ENCODE measurements at places on chromosomes 1 and 21. TPM values are rescaled to one million over a fixed set of nuclear protein-coding genes. Genes with fewer than 3 reads are reported as not detected.

Gene ATP5PO
- 190 TPM for total RNA-seq

Gene NGF
- total RNA-seq = not detected

Gene PRELP
- not detected for total RNA-seq

Gene RGS21
- not detected for total RNA-seq

Gene RXRG
- total RNA-seq = not detected

Gene TRAF5
- total RNA-seq = 17.0 TPM

Gene CCDC185
- not detected for total RNA-seq
